ENCODE measurements at places on chromosomes 6 and 20. TPM values are rescaled to one million over a fixed set of nuclear protein-coding genes. Genes with fewer than 3 reads are reported as not detected.

Gene ENPP4
- total RNA-seq, result 2.4 TPM

Gene OLIG3
- total RNA-seq, result not detected

Gene HUS1B
- 1.4 TPM for total RNA-seq

Gene RAB44
- total RNA-seq, result not detected

Gene TRAPPC3L
- not detected for total RNA-seq

Gene ENPP3
- under 0.01 TPM for total RNA-seq

Gene TAB2
- total RNA-seq, result 20.3 TPM

Gene TAF4
- 4.6 TPM for total RNA-seq

Gene FERMT1
- 5.2 TPM for total RNA-seq

Gene C20orf141
- total RNA-seq, result not detected

Gene COL11A2
- 0.11 TPM for total RNA-seq

Gene GNAS-AS1
- total RNA-seq, result 0.87 TPM

Gene KIFC1
- 15.0 TPM for total RNA-seq

Gene NKX2-4
- not detected for total RNA-seq

Gene ZBTB12
- total RNA-seq, result 8.1 TPM

Gene UNC93A
- total RNA-seq, result not detected

Gene EYA2
- total RNA-seq, result 1.6 TPM

Gene LIN28B
- total RNA-seq, result not detected

Gene EFCAB8
- not detected for total RNA-seq

Gene SYNDIG1
- 0.33 TPM for total RNA-seq

Gene ATP9A
- 13.9 TPM for total RNA-seq

Gene CEP85L
- 20.4 TPM for total RNA-seq

Gene THBD
- 18.5 TPM for total RNA-seq

Gene ZSCAN16
- total RNA-seq, result 4.9 TPM

Gene SLX4IP
- total RNA-seq, result 4.7 TPM

Gene EPHA7
- 1.00 TPM for total RNA-seq

Gene GPR6
- total RNA-seq, result not detected

Gene PSORS1C1
- total RNA-seq, result 1.00 TPM

Gene OOEP
- not detected for total RNA-seq

Gene PCK1
- total RNA-seq, result not detected

Gene FYN
- 64.6 TPM for total RNA-seq

Gene NFATC2
- total RNA-seq, result not detected

Gene BEND3
- total RNA-seq, result 2.2 TPM

Gene TRIM31
- total RNA-seq, result not detected

Gene RBM39
- total RNA-seq, result 378 TPM

Gene MYLK2
- total RNA-seq, result 0.44 TPM

Gene PCSK2
- total RNA-seq, result not detected

Gene TTBK1
- under 0.01 TPM for total RNA-seq

Gene RHAG
- total RNA-seq, result not detected

Gene VWA7
- 0.11 TPM for total RNA-seq

Gene CRIP3
- total RNA-seq, result not detected

Gene ECT2L
- not detected for total RNA-seq

Gene TAAR2
- not detected for total RNA-seq

Gene SLC13A3
- 3.1 TPM for total RNA-seq

Gene CDKN1A
- 404 TPM for total RNA-seq

Gene TNF
- not detected for total RNA-seq

Gene GABBR1
- total RNA-seq, result 11.8 TPM

Gene NOX3
- total RNA-seq, result not detected

Gene OR2H2
- not detected for total RNA-seq

All from uterine smooth muscle cell (primary cell).